Left kidney (tissue), 8 donors: ENCODE measurements at places on chromosomes 12 and 14. TPM values are rescaled to one million over a fixed set of nuclear protein-coding genes. Genes with fewer than 3 reads are reported as not detected.

The SLC25A29 gene
- polyA plus RNA-seq = 78.0 TPM

The CHGA gene
- not detected for polyA plus RNA-seq

The PMEL gene
- 3.9 TPM for polyA plus RNA-seq

The NFATC4 gene
- 70.3 TPM for polyA plus RNA-seq

The SPTLC2 gene
- polyA plus RNA-seq = 78.0 TPM

The GLT1D1 gene
- 2.1 TPM for polyA plus RNA-seq

The TSPAN8 gene
- 26.7 TPM for polyA plus RNA-seq

The TSPAN11 gene
- 5.3 TPM for polyA plus RNA-seq

The ZNF385A gene
- polyA plus RNA-seq = 10.8 TPM

The ART4 gene
- polyA plus RNA-seq = 0.22 TPM

The TEX52 gene
- 3.1 TPM for polyA plus RNA-seq

The PTPN11 gene
- 87.3 TPM for polyA plus RNA-seq

The EXOC3L4 gene
- 3.0 TPM for polyA plus RNA-seq

The LALBA gene
- not detected for polyA plus RNA-seq

The SMCO2 gene
- 0.60 TPM for polyA plus RNA-seq

The CCDC197 gene
- not detected for polyA plus RNA-seq

The PRPH gene
- polyA plus RNA-seq = not detected

The PRH2 gene
- 0.50 TPM for polyA plus RNA-seq

The SIX6 gene
- polyA plus RNA-seq = not detected

The OR4K17 gene
- 0.10 TPM for polyA plus RNA-seq

The LRFN5 gene
- 13.4 TPM for polyA plus RNA-seq

The CDK4 gene
- 226 TPM for polyA plus RNA-seq

The PTPN6 gene
- 21.9 TPM for polyA plus RNA-seq

The RERGL gene
- polyA plus RNA-seq = 10.5 TPM
